ENCODE measurements at places on chromosomes 12 and 14. TPM values are rescaled to one million over a fixed set of nuclear protein-coding genes. Genes with fewer than 3 reads are reported as not detected.

Gene TMEM63C
- 2.1 TPM for total RNA-seq

Gene CD163
- 0.14 TPM for total RNA-seq

Gene KERA
- not detected for total RNA-seq

Gene TSFM
- 57.7 TPM for total RNA-seq
